ENCODE measurements at places on chromosomes 2 and 18.

DNA sequence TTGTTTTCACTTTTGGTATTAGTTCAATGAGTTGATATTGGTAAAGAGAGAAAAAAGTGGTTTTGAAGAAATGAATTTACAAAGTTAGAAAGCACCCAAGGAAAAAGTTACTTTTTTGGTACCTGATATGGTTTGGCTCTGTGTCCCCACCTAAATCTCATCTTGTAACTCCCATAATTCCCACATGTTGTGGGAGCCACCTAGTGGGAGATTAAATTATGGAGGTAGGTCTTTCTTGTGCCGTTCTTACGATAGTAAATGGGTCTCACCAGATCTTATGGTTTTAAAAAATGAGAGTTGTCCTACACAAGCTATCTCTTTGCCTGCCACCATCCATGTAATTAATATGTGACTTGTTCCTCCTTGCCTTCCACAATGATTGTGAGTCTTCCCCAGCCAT is 965.6 kb upstream of the NRXN1 start:
- DNase-seq: no peak

GRCh38 chr18:71437511-71437910 is 1106.6 kb downstream of the CBLN2 start:
- no peak for DNase-seq

DNA sequence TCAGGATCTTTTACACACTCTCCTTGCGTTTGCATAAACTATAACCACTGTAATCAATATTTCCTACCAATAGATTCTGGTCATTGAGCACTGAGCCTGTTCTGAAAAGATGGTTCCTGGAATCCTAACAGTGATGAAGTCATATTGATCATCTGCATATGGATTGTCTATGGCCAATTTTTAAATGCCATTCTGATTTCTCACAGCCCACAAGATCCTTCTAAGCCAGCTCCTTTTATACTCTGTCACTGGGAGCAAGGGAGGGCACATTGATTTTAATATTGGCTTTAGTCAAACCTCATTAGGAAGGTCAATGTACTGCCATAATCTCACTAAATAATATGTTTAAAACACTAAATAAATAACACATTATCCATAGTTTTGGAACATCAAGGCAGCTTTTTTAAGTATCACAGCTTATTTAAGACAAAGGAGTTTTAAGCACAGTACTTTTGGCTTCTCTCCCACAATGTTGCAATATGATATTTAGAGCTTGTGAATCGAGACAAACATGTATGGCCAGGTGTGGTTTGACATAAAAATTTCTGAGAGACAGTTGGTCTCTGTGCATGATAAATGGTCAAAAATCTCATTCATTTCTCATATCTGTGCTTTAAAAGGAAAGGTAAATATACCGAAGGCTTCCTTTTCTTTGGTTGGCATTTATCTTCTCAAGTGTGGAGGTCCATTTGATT is 267.3 kb downstream of the MTX2 start:
- no peak for DNase-seq

- DNase-seq: no peak
Measured at GRCh38 chr18:25614168-25614567, 262.2 kb upstream of the ZNF521 start.

GRCh38 chr2:25491003-25491696 is 149.4 kb upstream of the DNMT3A start:
- no peak for DNase-seq

GRCh38 chr2:197889041-197889440 is 84.6 kb downstream of the PLCL1 start:
- no peak for DNase-seq

DNA sequence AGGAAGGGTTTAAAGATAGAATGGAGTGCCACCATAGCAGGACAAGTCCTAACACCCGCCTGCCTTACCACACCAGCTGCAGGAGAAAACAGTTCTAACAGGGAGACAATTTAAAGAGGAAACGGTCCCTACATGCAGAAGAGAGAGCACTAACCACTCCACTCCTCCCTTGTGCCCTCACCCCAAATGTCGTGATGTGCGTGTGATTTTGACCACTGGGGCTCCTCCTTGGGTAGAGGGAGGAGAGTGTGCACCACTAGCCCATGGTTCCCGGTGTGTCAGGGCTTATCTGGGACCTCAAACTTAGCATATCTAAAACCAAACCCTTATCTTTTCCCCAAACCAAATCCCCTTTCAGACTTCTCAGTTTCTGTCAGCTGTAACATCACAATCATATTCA is 105.5 kb upstream of the CCDC68 start:
- no peak for DNase-seq

DNA sequence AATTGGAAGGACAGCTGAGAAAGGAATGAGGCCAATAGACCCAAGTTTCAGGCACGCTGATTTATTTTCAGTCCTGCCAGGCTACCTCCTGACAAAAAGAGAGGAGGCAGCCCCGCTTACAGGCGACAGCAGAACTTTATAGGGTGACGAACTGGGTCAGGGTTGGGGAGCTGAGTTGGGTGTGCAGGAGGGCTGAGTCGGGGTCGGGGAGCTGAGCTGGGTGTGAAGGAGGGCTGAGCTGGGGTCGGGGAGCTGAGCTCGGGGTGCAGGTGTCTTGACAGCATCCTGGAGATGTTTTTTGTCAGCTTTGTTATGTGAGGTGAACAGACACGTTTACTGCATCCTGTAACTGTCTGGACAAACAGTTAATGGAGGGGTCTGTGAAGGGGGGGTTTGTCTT is 342.2 kb downstream of the ADCYAP1 start:
- DNase-seq: no peak

DNA sequence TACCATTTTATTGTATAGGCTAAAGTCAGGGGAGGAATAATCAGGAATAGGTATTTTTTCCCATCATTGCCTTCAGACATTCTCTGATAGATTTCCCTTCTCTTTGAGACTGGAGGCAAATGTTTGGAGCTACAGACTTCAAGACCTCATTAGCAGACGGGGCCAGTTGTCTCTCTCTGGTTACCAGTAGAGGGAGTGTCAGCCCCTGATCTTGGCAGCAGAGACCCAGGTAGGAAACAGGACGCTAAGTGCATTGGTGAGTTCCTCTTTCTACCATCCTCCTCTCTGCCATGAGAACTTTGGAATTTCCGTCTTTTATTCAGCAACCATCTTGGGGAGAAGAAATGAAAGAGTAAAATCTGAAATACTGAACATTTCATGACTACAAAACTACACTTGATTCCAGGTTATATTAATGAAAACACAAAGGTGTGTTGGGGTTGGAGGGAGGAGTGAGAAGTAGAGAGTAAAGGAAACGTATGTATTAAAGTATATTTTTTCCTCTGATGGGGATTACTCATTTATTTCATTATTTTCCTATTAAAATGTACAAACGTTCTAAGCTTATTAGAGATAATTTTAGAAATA is 186.2 kb upstream of the GCFC2 start:
- no peak for DNase-seq

GRCh38 chr18:58536202-58536516 is 92.7 kb downstream of the ALPK2 start:
- no peak for DNase-seq

GRCh38 chr2:118593257-118593656 is 254.2 kb downstream of the EN1 start:
- DNase-seq: no peak

DNA sequence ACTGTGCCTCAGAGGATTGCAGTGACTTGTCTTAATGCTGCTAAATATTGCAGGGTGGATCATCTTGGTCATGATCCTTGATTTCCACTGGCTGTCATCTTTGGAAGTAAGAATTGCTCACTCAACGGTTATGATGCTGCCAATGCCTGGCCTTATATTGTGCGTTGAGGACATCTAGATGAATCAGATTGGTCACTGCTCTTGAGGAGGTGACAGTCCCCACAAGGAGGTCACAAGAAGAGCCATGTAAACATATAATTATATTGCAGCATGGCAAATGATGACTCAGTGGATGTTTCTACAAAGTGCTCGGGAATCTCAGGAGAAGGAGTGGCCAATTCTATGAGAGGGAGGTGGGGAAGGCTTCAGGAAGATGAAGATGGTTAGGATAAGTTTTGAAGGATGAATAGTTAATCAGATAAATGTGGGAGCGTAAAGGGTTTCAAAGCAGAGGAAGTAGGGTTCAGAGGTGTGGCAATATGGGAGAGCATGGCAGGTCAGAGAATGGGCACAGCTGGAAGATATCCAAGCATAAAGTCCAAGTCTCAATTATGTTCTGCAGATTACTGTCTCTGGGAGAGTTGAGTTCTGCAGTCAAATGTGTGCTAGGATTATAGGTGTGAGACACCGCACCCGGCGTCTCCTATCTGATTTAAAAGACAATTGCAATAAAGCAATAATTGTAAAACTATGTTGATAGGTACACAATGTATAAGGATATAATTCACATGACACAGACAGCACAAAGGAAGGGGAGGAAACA is 21.3 kb upstream of the TMEM131 start:
- no peak for DNase-seq

GRCh38 chr2:172339371-172340010 is 87.9 kb upstream of the ITGA6 start:
- no peak for DNase-seq

- no peak for DNase-seq
Measured at GRCh38 chr2:29014811-29015421, 33.8 kb downstream of the TOGARAM2 start.

DNA sequence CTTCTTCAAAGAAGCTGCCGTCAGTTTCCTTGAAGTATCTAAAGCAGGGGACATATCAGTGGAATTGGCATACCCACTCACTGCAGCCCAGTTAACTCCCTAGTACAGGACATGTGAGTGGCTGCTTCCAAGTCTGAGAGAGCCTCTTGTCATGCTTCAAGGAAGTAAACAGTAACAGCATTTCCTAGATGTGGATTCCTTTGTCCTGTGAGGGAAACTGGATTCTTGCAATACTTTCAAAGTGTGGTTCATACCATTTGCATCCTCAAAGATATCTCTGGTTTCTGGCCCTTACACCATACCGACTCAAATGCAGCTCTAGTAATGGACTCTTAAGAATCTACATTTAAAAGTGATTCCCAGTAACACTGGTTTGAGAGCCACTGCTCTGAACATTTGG is 87.2 kb downstream of the ESCO1 start:
- no peak for DNase-seq

DNA sequence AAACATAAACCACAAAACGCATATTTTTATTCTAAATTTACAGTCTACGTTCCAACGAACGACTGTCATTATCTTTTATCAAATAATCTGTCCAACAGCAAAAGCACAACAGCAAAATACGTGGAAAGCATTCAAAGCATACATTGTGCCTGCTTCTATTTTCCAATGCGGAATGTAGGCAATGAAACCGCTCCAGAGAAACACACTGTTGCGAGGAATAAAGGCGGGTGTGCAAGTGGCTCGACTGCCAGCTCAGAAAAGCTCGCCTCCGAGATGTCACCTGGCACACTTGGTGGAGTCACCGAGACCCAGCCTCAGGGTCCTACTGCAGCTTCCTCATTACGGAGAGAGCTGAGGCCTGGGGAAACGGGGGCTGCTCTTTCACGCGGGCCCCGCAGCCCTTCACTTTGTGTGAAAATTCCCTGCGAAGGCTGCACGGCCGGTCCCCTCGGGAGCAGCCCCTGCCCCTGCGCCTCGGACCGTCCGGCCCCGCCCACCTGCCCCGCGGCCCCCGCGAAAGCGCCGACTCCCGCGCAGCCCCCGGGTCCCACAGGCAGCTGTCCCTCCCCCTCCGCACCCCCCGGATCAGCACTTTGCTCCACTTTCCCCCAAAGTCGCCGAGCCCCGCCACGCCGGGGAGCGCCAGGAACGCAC is 752 bp downstream of the MGAT4A start:
- no peak for DNase-seq

DNA sequence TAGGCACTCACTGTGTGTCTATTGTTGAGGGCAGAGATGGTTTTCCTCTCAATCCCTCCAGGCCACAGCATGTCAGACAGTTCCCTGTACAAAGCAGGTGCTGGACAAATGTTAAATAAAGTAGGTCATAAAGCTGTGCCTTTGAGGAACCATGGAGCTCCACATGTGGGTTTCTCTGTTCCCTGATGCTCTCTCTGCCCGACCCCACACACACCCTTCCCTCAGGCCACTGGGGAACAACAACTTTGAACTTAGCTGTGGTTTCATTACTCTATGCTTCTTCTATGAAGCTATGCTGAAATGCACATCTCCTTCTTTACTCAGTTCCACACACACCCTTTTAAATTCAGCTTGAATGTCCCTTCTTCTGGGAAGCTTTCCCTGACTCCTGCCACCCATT is 415.3 kb downstream of the HRH4 start:
- no peak for DNase-seq

GRCh38 chr2:239321596-239322415 is 79.0 kb downstream of the HDAC4 start:
- DNase-seq: peak; percentile 75

- no peak for DNase-seq
Measured at GRCh38 chr2:145653553-145653952, 1133.6 kb upstream of the ZEB2 start.

GRCh38 chr2:3266925-3267867 is 110.4 kb downstream of the EIPR1 start:
- DNase-seq: no peak

- DNase-seq: no peak
Measured at GRCh38 chr2:156935616-156936015, 321.9 kb upstream of the GALNT5 start.

GRCh38 chr2:165827921-165828276 is 33.9 kb upstream of the GALNT3 start:
- DNase-seq: no peak

DNA sequence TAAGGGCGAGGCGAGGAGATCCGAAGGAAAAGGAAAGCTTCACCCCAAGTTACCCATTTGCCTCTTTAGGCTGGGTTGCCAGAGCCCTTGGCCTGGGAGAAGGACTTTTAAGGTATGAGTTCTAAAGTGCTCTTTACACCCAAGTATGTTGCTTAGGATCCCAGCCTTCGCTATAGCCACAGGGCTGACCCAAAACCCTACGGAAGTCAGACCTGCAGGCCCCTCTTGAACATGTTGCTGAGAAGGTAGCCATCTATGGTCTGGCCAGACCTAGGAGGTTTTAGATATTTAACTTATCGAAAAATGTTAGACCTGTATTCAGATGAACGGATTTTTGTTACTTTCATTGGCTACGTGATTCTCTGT is 95.4 kb downstream of the PMS1 start:
- no peak for DNase-seq

DNA sequence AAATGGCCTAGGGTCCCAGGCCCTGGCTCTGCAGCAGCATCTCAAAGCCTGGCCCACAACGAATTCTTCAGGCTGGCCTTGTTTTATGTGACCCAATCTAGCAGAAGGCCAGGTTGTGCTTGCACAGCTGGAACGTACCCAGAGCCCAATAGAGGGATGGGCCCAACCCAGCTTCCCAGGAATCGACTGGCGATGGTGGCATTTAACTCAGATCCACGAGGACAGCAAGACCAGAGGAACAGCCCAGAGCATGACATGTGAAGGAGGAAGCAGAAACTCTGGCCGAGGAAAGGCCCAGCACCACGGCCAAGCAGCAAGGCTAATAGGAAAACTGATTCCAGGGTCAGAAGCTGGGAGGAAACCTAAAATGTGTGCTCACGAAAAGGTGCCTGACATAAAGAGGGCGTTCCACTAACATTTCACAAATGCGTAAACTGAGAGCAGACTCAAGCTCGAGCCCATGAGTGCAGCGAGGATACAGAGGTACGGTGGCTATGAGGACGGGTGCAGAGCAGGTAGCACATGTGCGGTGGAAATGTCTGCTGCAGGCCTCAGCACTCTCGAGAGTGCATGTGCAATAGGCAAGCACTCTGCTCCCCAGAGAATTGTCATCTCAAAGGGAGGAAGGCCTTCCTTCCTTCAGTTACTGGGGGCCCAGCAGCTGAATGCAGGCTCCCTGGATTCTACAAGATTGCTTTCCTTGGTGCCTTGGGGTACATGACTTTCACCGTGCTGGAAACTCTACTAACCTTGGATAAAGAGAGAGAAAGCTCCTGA is 156.9 kb upstream of the GLI2 start:
- DNase-seq: no peak

Measured in hematopoietic multipotent progenitor cell treated with erythropoietin and hydrocortisone succinate and interleukin-3 and kit ligand, for 15 days (in vitro differentiated cells).